ENCODE measurements at places on chromosomes 13 and 19.

DNA sequence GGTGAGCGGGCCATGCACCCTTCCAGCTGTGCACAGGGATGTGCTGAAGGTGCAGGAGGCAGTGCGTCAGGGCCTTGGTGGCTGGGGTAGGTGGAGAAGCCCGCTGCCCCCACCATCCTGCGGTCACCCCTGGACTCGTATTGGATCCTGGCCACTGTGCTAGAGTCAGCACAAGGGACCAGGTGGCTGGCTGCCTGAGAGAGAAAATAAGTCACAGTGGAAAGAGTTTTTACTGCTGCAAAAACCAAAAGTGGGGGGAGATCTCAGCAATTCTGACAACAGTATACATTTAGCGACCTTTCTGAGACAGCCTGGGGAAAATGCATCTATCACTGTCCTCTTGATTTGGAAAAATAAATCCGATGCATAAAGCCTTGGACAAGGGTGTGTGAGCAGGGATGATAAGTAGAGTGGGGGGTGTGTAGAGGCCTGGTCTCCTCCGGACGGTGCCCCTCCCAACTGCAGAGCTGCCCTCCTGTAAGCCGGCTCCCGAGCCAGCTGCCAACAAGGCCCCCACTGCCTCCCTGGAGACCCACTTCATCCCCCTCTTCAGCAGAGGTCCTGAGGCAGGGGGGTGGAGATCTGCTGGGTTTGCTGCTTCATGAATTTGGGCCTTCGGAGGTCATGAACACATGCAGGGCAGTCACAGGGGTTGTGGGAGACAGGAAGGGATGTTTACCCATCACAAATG is 84.2 kb downstream of the SLC7A1 start:
- DNase-seq = peak; percentile 44

GRCh38 chr13:18949970-18950369 is 231.7 kb downstream of the TUBA3C start:
- no peak for DNase-seq

DNA sequence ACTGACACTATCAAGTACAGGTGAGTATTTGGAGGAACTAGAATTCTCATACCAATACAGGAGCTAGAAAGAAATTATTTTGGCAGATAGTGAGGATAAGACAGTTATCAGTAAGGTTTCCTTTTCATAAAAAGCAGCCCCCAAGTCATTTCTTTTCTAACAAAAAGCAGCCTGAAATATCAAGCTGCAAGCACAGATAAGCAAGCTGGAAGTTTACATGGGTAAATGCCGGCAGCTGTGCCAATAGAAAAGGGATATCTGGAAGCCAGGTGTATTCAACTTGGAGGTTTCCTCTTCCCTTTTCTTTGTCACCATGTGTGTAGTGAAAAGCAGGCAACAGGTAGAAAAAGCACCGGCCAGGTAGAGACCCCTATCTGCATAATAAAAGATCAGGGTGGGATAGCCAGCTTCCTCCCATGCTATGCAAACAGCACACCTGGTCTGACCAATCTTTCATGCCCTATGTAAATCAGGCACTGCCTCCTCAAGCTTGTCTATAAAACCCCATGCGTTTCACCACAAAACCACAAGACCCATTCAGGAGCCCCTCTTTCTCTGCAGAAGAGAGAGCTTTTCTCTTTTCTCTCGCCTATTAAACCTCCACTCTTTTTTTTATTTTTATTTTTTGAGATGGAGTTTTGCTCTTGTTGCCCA is 22.9 kb downstream of the CYP4F2 start:
- DNase-seq = no peak

DNA sequence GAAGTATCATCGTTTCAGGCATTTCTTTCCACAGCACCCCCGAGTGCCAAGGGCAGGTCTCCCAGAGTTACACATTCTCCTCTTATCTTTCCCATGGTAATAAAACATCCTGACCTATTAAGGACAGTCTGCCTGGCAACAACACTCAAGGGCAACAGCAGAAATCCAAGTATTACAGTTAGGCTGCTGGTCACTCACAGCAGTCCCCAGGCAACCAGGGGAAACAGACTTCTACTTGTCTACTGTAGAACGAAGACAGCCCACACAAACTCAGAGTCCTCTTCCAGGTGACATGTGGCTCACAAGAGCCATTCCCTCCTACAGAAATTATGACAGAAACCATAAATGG is 24.3 kb downstream of the RCBTB1 start:
- DNase-seq = no peak

DNA sequence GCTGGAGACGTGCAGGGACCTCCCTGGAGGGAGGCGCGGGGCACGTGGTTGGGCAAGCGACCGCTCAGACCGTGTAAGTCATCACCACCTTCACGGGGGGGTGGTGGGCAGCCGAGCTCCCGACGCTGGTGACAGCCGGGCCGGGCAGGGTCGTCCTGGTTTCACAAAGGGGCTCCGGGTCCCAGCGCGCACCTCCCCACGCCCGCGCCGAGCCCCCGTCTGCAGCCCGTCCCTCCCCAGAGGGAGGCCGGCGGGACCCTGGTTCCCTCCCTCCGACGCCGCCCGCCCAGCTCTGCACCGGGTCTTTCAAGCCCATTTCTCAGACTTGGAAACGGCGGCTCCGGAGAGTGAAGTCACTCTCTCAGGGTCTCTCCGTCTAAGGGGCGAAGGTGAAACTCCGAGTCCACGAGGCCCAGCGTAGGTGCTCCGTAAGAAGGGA is 729 bp upstream of the ARID3A start:
- peak; percentile 23 for DNase-seq

- peak; percentile 49 for DNase-seq
These were observed 1676.8 kb upstream of the PCDH20 start for GRCh38 chr13:63092456-63092855.

DNA sequence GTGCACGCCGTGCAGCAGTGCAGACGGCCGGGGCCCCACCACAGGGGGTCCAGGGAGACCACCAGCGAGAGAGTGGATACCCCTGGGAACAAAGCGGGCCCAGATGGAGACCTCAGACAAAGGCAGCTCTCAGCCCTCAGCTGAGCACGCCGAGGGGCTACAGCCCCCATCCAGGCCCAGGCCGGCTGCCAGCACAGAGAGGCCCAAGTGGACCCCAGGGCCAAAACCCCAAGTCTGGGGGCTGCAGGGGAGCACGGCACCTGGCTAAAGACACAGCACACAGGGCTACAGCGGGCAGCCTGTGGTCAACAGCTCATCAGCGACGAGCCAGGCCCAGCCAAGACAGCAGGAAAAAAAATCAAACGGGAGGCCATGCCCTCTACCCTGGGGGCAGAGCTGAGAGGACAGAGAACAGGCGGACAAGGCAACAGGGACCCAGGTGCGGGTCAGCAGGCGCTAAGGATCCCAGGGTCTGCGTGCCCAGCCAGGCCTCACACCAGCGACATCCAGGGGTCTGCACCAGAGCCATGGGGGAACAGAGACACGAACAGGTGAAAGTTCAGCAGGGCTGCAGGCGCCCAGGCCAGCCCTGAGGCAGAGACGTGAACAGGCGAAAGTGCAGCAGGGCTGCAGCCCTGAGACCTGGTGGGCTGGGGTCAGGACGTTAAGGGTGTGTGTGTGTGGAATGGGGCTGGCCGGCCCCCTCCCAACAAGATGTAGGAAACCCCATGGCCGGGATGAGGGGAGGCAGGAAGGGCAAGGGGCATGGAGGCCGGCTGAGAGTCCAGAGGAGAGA is 34.3 kb downstream of the RASA3 start:
- DNase-seq = no peak

- DNase-seq = peak; percentile 27
These were observed 2.0 kb downstream of the PTH2 start for GRCh38 chr19:49421039-49421877.

- DNase-seq = no peak
These were observed 56.2 kb downstream of the TRPM4 start for GRCh38 chr19:49213791-49214190.

DNA sequence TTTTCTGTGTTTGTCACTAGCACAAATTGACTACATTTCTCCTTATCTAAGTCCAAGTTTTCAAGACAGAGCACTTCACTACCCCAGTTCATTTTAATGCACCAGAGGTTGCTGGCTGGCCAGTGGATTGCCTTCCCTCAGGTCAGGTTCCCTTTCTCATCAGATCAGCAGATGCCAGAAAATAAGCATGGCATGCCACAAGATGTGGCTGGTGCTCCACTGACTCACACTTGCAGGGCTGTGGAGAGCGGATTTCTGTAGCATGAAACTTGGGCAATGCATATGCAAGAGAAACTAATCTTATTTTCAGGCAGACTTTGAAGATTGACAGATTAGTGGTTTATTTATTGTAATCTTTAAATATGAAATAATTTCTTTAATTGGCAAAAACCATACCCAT is 79.5 kb downstream of the RUBCNL start:
- DNase-seq = peak; percentile 15

DNA sequence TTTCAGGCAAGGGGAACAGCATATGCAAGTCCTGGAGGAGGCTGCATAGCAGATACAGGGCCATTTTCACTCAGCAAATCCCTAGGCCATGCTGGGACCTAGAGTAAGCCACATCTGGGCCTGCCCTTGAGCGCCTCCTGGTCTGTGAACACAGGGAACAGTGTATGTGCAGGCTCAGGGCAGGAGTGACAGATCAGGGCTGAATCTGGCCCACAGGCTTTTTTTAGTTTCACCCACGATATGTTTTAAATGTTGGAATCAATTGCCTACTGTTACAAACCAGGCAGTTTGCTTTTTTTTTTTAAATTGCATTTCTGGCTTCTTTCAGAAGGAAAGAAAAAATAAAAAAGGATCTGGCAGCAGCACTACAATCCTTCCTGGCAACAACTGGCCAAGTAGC is 1.5 kb upstream of the TMEM145 start:
- no peak for DNase-seq

DNA sequence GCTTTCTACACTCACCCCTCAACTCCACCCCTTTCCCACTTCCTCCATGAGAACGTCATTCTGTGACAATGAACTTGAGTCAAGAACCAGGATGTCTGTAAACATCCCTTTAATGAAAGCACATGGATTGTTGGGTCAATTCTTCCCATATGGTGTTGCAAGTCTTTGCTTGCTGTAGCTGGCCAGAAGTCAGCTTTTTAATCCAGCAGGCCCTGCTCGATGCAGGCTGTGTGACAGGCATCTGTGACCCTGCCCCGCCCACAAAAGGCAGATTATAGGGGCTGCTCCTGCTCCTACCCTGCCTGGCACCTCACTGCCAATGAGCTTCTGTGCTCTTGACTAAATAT is 78.0 kb downstream of the STARD13 start:
- DNase-seq = peak; percentile 80

DNA sequence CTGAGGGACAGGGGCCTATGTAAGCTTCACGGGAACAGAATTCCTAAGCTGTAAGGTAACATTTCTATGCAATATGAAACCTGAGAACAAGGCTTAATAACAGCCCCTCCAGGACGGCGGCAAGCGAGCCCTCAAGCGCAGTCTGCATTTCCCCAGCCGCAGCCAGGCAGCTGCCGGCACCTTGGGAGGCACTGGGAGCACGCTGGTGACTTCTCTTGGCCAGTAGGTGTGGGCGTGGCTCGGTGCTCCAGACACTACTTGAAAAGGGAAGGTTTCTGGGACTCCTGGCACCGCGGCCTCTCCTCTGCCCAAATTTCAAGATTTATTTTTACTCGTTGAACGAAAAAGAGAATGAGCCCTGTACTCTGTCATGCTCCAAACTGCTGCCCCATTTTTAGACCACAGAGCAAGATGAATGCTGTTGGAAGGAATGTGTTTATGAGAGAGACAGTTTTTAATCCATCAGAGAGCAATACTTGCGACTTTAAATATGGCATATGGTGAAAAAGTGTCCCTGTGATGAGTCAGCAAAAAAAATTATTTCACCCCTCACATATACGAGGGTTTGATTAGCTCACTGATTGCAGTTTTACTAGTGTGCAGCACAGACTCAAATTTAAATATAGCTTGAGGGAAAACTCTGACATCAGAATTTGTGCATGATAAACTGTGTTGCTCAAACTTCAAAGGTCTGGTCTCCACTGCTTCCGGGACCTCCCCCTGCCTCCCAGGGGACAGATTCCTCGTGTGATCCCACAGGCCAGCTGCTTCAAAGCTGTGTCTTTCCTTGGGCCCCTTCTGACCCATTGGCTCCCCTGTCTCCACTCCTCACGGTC is 81.2 kb downstream of the COL4A2 start:
- peak; percentile 78 for DNase-seq

All from astrocyte of the spinal cord (primary cell).